ENCODE measurements at places on chromosomes 2 and 18.

DNA sequence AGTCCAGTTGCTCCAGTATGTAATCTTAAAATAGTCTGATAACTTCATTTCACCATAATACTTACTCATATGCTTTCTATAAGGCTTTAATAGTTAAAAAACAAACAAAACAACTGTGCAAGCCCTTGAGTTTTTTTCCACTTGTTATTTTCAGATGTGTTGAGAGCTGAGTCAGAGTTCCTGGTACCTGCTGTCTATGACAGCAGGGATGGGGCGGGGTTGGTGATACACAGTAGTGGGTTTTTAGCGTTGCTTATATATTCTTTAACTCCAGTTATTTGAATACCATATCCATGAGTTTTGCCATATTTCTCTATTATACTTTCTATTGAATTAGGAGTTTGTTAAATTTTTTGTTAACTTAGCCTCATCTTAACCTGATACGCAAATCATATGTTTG lies 5.0 kb downstream of the NAPG start:
- H3K4me3 ChIP-seq = no peak overlapping the region

DNA sequence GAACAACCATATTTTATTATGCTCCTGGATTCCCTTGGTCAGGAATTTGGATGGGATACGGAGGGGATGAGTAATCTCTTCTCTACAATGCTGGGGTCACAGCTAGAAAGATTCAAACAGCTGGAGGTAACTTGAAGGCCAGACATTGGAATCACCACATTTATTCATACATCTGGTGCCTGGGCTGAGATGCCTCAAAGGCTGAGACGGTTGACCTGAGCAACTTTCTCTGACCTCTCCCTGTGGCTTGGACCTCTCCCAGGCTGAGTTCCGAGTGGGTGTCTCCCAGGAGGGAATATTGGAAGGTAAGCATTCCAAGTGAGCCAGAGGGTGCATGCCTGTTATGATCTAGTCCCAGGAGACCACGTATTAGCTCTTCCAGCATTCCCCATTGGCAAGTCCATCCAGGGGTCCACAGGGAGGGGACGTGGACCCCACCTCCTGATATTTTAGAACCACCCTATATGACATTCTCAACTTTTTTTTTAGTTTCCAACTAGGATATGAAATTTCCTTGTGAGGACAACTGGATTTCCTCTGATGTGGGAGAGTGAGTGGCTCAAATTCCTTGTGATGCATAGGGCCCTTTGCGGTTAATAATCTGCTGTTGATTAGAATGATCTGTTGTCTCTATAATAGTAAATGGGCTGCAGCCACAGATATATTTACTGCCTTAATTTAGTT lies 101.8 kb downstream of the MRPS9 start:
- peaks cover 3% of the 10 kb centered on the region for H3K27me3 ChIP-seq
- no peaks in the 10 kb centered on the region for H3K4me1 ChIP-seq
- no peak overlapping the region for H3K4me3 ChIP-seq
- no peaks in the 10 kb centered on the region for H3K36me3 ChIP-seq
- H3K27ac ChIP-seq = no peak overlapping the region
- DNase-seq = no peak

GRCh38 chr2:140695155-140695554 lies 1435.7 kb downstream of the LRP1B start:
- no peaks in the 10 kb centered on the region for H3K36me3 ChIP-seq
- DNase-seq = no peak
- no peak overlapping the region for H3K27ac ChIP-seq

- H3K27ac ChIP-seq = no peak overlapping the region
- H3K36me3 ChIP-seq = no peaks in the 10 kb centered on the region
- H3K27me3 ChIP-seq = no peaks in the 10 kb centered on the region
- no peak overlapping the region for H3K4me3 ChIP-seq
- H3K4me1 ChIP-seq = no peaks in the 10 kb centered on the region
- DNase-seq = no peak
Observed at GRCh38 chr18:39241534-39241933, 1675.9 kb upstream of the CELF4 start.

GRCh38 chr2:241637795-241638660 lies 535 bp downstream of the ATG4B start:
- no peaks in the 10 kb centered on the region for H3K27me3 ChIP-seq
- H3K4me3 ChIP-seq = peak overlapping the region; percentile 91
- peaks cover 2% of the 10 kb centered on the region for H3K36me3 ChIP-seq
- H3K27ac ChIP-seq = peak overlapping the region; percentile 97

DNA sequence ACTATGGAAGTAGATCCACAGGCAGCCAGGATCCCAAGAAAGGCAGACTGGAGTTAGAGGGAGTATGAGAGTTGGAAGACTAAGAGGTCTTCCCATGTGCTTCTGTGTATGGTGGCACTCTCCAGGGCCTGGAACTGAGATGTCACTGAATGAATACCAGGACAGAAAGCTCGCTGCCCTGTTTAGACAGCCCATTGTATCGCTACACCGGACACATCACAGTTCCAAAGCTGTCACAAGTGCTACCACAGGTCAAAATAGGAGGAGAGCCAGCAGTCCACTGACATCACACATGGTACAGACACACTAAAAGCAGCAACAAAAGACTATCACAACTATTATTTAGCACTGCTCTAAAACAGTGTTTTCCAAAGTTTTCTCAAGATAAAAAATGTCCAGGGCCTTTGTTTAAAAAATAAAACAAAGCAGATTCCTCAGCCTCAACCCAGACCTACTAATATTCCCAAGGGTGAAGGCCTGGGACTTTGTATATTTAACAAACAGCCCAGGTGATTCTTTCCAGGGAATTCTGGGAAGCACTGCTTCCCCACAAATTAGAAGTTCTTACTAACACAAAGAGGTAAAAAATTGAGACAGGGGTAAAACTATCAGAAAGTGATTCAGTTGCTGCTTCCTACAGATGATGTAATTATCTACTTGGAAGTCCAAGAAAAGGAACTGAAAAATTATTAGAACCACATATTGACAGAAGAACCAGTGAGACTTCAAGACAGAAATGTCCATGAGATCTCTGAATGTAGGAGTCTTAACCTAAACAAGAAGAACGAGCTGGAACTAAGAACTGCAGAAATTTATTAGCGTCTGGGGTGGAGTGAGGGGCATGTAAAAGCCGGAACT lies 116.0 kb downstream of the DTNB start:
- no peak overlapping the region for H3K27ac ChIP-seq
- H3K4me1 ChIP-seq = peaks cover 5% of the 10 kb centered on the region
- H3K36me3 ChIP-seq = no peaks in the 10 kb centered on the region
- no peak overlapping the region for H3K4me3 ChIP-seq

- DNase-seq = no peak
- H3K36me3 ChIP-seq = no peaks in the 10 kb centered on the region
- no peak overlapping the region for H3K27ac ChIP-seq
- no peaks in the 10 kb centered on the region for H3K4me1 ChIP-seq
- no peaks in the 10 kb centered on the region for H3K27me3 ChIP-seq
- H3K4me3 ChIP-seq = no peak overlapping the region
Observed at GRCh38 chr2:169178364-169178763, 109.0 kb downstream of the DHRS9 start.

GRCh38 chr2:121071034-121071504 lies 213.9 kb downstream of the TFCP2L1 start:
- H3K27me3 ChIP-seq = peaks cover 49% of the 10 kb centered on the region
- DNase-seq = peak; percentile 29
- H3K4me3 ChIP-seq = no peak overlapping the region
- H3K36me3 ChIP-seq = no peaks in the 10 kb centered on the region
- no peak overlapping the region for H3K27ac ChIP-seq

DNA sequence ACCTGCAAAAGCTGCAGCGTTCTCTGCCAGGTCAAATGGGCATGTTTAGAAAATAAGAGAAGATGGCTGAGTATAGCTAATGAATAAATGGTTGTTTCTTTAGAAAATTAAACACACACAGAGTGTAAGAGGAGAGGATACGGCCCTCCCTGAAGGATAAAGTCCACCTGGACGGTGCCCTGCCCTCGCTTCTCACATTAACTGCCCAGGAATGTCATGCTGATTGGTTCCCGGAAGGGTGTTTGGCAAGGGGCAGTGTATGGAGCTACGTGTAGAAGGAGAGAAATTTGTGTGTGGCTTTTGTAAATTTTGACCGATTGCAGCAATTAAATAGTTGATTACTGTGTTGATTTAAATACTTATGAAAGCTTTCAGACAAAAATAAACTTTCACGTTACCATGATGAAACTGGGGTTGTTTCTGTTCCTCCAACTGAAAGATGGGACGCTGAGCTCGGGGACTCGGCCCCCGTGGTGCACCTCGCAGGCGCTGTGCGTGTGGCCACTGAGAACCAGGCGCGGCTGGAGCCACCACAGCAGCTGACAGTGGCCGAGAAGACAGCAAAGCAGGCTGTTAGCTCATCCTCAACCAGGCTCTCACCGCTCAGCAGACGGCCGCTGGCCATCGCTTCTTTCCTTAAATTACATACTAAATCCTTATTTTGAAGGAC lies 22.7 kb downstream of the MPPE1 start:
- no peaks in the 10 kb centered on the region for H3K27me3 ChIP-seq
- peaks cover 20% of the 10 kb centered on the region for H3K36me3 ChIP-seq
- H3K27ac ChIP-seq = no peak overlapping the region
- peaks cover 7% of the 10 kb centered on the region for H3K4me1 ChIP-seq
- no peak overlapping the region for H3K4me3 ChIP-seq

DNA sequence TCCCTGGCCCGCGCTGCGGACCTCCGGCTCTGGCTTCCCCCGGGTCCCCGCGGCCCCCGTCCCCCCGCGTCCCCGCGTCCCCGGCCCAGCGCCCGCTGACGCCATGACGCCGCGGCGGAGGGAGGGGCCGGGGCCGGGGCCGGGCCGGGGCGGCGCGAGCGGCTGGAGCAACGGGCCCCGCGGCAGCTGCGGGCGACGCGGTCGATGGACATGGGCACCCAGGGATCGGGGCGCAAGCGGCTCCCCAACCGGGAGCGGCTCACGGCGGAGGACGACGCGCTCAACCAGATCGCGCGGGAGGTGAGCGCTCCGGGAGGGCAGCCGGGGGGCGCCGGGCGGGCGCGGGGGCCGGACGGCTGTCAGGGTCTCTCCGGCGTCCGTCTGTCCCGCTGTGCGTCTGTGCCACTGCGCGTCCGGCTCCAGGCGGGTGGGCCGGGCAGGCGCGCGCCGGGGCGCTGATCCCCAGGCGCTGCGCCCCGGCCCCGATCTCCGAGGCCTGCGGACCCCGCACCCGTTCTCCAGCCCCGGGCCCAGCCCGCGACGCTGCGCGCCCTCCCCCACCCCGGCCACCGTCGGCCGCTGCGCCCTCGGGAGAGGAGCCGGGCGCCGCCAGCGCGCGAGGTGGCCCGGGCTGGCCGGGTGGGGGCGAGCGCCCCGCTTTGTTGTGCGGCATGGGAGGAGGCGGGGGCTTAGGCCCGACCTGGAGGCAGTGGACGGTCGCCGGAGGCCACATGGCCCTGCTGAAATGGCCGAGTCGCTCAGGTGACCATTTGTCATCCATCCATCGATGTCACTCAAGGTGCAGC lies at the start of gene LRRFIP1:
LRRFIP1 (plus strand) TSS at position 147 of the 806 bp plus-strand sequence; CDS start at position 205, 58 bp downstream.
- DNase-seq = peak; percentile 26
- H3K36me3 ChIP-seq = peaks cover 2% of the 10 kb centered on the region
- H3K4me3 ChIP-seq = peak within 1 kb of the TSS; percentile 77
- peaks cover 19% of the 10 kb centered on the region for H3K4me1 ChIP-seq
- peaks cover 10% of the 10 kb centered on the region for H3K27me3 ChIP-seq
- no peak within 1 kb of the TSS for H3K27ac ChIP-seq

DNA sequence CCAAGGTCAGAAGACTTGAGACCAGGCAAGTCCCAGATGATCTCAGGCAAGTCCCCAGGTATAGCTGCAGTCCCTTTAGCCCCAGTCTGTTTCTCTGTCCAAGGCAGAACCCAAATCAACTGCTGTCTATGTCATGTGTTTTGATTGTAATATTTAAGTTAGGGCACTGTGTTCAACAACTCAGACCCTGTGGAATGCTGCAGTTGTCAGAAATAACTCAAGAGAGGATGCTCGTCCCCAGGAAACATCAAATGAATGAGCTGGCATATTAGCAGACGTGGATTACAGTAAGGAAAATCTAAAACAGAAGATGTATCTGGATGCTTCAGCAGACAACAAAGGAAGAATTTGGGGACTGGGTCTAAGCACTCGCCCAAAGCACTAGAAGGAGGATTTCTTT lies 70.1 kb downstream of the BCL11A start:
- no peak overlapping the region for H3K4me3 ChIP-seq
- no peaks in the 10 kb centered on the region for H3K27me3 ChIP-seq
- no peak for DNase-seq
- H3K4me1 ChIP-seq = peaks cover 65% of the 10 kb centered on the region

GRCh38 chr18:79399275-79400081 lies 3.7 kb downstream of the NFATC1 start:
- H3K4me1 ChIP-seq = peaks cover 77% of the 10 kb centered on the region
- H3K36me3 ChIP-seq = no peaks in the 10 kb centered on the region
- H3K27me3 ChIP-seq = no peaks in the 10 kb centered on the region
- H3K27ac ChIP-seq = peak overlapping the region; percentile 34
- peak; percentile 37 for DNase-seq

GRCh38 chr2:22880161-22880560 lies 504.8 kb upstream of the KLHL29 start:
- no peaks in the 10 kb centered on the region for H3K4me1 ChIP-seq
- no peak overlapping the region for H3K4me3 ChIP-seq
- DNase-seq = no peak
- H3K27ac ChIP-seq = no peak overlapping the region
- no peaks in the 10 kb centered on the region for H3K27me3 ChIP-seq
- H3K36me3 ChIP-seq = no peaks in the 10 kb centered on the region

DNA sequence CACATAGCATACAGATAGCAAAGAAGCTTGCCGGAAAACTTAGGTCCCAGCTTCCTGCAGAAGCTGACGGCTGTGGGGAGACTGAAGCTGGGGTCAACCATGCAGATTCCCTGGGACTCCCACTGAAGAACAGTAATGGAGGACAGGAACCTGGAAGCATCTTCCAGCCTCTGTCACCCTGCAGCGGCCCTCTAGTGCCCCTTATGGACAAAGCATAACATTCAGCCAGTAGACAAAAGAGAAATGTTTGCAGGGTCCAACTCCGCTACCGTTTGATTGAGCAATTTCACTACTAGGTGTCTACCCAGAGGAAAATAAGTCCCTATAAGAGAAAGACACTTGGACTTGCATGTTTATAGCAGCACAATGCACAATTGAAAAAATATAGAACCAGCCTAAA lies 460.6 kb downstream of the CNTNAP5 start:
- no peaks in the 10 kb centered on the region for H3K36me3 ChIP-seq
- no peaks in the 10 kb centered on the region for H3K4me1 ChIP-seq
- no peak for DNase-seq
- no peak overlapping the region for H3K27ac ChIP-seq
- no peak overlapping the region for H3K4me3 ChIP-seq
- no peaks in the 10 kb centered on the region for H3K27me3 ChIP-seq

- H3K4me1 ChIP-seq = no peaks in the 10 kb centered on the region
- no peak for DNase-seq
- no peak overlapping the region for H3K4me3 ChIP-seq
- no peaks in the 10 kb centered on the region for H3K36me3 ChIP-seq
- H3K27ac ChIP-seq = no peak overlapping the region
Observed at GRCh38 chr2:215417400-215417951, 18.4 kb downstream of the FN1 start.

DNA sequence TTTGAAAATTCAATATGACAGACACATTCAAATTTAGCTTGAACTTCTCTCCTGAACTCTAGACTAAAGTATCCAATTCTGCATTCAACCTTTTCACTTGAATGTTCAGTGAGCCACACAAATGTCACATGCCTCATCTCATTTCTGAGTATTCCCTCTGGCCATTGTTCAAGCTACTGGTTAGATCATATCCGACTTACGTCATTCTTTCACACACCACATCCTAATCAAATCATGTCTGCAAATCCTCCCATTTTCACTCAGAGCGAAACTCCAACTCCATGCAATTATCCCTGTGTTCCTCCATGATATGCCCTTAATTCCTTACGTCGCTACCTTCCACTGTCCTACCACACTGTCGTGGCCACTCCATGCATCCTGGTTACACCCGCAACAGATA lies 425.1 kb downstream of the CBLN2 start:
- no peaks in the 10 kb centered on the region for H3K36me3 ChIP-seq
- no peak overlapping the region for H3K4me3 ChIP-seq
- no peaks in the 10 kb centered on the region for H3K27me3 ChIP-seq
- no peak overlapping the region for H3K27ac ChIP-seq
- no peak for DNase-seq
